ENCODE measurements at places on chromosomes 13 and 19. TPM values are rescaled to one million over a fixed set of nuclear protein-coding genes. Genes with fewer than 3 reads are reported as not detected.

- no peak overlapping the region for H3K4me3 ChIP-seq
- DNase-seq: peak; percentile 5
- H3K4me1 ChIP-seq: 0 out of 2 replicates have a peak, but pooled peaks cover 7% of the 10 kb centered on the region
- H3K36me3 ChIP-seq: no peaks in the 10 kb centered on the region
- H3K27me3 ChIP-seq: no peaks in the 10 kb centered on the region
These were observed 530.0 kb downstream of the RFC3 start for GRCh38 chr13:34347784-34348573.

DNA sequence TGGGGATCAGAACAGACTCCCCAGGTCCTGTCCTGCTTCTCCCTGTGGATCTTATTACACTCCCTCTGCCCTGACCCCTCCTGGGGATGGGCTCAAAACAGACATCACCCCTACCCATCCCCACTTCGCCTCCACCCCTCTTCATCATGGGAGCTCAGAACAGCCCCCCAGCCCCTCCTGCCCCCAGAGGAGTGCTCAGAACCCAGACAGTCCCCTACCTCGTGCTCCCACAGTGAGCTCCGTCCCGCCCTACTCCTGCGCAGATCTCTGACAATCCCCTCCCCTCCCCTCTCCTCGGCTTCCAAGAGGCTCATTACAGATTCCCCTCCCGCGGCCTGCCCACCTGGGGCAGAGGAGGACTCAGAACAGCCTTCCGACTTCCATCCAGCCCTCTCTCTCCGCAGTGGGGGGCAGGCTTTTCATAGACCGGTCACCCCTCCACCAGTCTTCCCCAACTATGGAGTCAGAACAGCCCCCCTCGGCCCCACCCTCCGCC is 6.1 kb downstream of the NXNL1 start:
- peaks cover 4% of the 10 kb centered on the region for H3K27me3 ChIP-seq
- H3K27ac ChIP-seq: no peak overlapping the region
- DNase-seq: no peak
- H3K4me3 ChIP-seq: no peak overlapping the region
- H3K4me1 ChIP-seq: no peaks in the 10 kb centered on the region

Gene FLT1
- total RNA-seq: 0.02 TPM

DNA sequence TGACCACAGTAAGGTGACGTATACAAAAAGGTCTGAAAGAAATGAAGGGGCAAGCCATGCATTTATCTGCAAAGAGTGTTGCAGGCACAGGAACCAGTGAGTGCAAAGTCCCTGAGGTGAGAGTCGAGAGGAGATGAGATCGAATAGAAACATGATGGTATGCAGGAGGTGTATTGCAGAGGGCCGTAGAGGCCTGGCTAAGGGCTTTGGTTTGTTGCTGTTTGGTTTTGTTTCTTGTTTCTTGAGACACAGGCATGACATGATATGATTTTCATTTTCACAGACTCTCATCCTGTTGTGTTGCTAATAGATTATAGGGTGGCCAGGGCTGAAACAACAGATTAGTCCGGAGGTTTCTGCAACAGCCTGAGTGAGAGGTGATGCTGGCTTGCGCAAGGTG is 80.4 kb downstream of the HSPH1 start:
- H3K4me3 ChIP-seq: no peak overlapping the region
- no peaks in the 10 kb centered on the region for H3K36me3 ChIP-seq

GRCh38 chr19:5651361-5651760 is 28.5 kb downstream of the SAFB start:
- H3K36me3 ChIP-seq: peaks cover 85% of the 10 kb centered on the region
- no peak overlapping the region for H3K4me3 ChIP-seq
- no peak overlapping the region for H3K27ac ChIP-seq
- no peak for DNase-seq

DNA sequence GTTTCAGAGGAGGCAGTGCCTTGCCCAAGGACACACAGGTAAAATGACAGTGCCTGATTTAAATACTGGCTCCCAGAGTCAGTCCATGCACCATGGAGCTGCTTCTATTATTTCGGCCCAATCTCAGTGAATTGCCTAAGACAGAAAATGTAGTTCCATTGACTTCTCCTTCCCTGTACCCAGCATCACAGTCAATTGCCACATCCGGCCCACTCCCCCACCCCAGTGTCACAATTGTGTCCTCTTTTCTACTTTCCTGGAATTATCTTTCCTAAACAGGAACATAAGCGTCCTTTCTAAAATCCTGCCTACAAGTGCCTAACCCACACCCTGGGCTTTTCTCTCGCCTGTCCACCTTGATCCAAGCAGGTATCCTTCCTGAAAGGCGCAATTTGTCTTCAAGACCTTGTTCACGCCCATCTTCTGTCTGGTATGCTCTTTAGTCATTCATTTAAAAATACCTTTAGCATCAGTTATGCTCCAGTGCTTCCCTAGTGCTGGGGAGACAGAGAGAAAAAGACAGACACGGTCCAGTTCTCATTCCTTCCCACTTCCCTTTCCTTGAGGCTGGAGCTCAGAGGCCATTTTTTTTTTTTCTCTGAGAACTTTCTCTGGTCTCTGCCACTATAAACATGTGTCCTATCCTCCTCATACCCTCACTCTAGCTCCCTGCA is 411.4 kb downstream of the LIG4 start:
- no peak overlapping the region for H3K27ac ChIP-seq
- H3K4me3 ChIP-seq: no peak overlapping the region
- no peak for DNase-seq
- H3K27me3 ChIP-seq: no peaks in the 10 kb centered on the region

Gene SHANK1
- not detected for total RNA-seq

- peaks cover 2% of the 10 kb centered on the region for H3K36me3 ChIP-seq
- no peak overlapping the region for H3K4me3 ChIP-seq
- no peaks in the 10 kb centered on the region for H3K4me1 ChIP-seq
- DNase-seq: no peak
- no peak overlapping the region for H3K27ac ChIP-seq
These were observed 24.1 kb downstream of the MEGF8 start for GRCh38 chr19:42349378-42350107.

DNA sequence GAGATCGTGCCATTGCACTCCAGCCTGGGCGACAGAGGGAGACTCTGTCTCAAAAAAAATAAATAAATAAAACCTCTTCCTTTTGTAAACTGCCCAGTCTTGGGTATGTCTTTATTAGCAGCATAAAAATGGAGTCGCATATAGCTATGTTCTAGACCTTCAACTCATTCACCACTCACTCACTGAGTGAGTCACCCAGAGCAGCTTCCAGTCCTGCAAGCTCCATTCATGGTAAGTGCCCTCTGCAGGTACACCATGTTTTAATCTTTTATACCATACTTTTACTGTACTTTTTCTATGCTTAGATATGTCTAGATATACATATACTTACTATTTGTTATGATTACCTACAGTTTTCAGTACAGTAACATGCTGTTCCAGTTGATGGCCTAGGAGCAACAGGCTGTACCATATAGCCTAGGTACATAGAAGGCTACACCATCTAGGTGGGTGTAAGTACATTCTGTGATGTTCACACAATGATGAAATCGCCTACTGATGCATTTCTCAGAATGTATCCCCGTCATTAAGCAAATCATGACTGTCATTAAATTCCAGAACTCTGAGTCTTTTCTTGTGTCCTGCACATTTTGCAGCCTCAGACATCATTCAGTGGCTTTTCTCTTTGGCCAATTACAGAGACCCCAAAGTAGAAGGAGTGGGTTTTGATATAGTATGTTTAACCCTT is 13.7 kb upstream of the FARP1 start:
- no peaks in the 10 kb centered on the region for H3K36me3 ChIP-seq
- H3K27ac ChIP-seq: no peak overlapping the region
- H3K4me1 ChIP-seq: peaks cover 15% of the 10 kb centered on the region
- no peak overlapping the region for H3K4me3 ChIP-seq
- no peak for DNase-seq
- peaks cover 10% of the 10 kb centered on the region for H3K27me3 ChIP-seq

GRCh38 chr13:38147050-38147449 is 202.6 kb upstream of the UFM1 start:
- H3K27me3 ChIP-seq: no peaks in the 10 kb centered on the region
- H3K4me1 ChIP-seq: no peaks in the 10 kb centered on the region
- H3K4me3 ChIP-seq: no peak overlapping the region
- H3K36me3 ChIP-seq: no peaks in the 10 kb centered on the region
- DNase-seq: no peak
- H3K27ac ChIP-seq: no peak overlapping the region

GRCh38 chr13:97266772-97267417 is 44.8 kb downstream of the MBNL2 start:
- no peak overlapping the region for H3K27ac ChIP-seq
- H3K4me3 ChIP-seq: no peak overlapping the region
- H3K36me3 ChIP-seq: peaks cover 7% of the 10 kb centered on the region

- no peak overlapping the region for H3K27ac ChIP-seq
- H3K4me3 ChIP-seq: no peak overlapping the region
These were observed 201.0 kb upstream of the RXFP2 start for GRCh38 chr13:31538067-31539042.

DNA sequence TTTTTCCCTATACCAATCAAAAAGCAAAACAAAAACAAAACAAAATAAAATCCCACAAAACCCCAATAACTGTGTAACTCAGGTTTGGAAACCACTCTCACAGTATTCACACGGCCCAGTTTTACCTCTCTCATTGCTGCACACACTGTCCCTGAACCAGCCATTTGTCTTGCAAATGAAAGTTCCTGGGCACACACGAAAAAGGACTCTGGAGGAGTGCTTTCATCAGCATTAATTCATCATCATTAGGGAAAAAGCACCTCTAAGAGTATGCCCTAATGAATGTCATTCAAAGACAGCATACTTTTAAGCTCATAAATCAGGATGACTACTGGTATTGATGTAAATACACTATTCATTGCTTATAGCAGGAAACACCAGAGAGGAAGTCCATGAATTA is 306.3 kb downstream of the DNAJC15 start:
- DNase-seq: no peak
- H3K36me3 ChIP-seq: no peaks in the 10 kb centered on the region

Gene ZNF260
- 19.9 TPM for total RNA-seq

DNA sequence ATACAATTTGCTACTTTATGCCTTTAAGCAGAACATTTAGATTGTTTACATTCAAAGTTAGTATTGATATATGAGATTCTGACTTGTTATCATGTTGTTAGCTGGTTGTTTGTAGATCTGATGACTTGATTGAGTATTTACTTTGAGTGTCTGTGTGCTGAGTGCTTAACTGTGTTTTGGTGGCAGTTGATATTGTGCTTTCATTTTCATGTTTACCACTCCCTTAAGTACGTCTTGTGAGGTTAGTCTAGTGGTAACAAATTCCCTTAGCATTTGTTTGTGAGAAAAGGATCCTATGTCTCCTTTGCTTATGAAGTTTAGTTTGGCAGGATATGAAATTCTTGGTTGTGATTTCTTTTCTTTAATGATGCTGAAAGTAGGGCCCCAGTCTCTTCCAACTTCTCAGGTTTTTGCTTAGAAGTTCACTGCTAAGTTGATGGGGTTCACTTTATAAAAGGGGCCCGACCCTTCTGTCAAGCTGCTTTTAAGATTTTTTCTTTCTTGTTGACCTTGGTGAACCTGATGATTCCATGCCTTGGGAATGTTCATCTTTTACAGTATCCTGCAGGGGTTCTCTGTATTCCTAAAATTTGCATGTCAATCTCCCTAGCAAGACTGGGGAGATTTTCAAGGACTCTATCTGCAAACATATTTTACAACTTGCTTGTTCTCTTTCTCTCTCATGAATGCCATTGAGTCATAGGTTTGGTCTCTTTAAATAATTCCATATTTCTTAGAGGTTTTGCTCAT is 1095.4 kb upstream of the PCDH20 start:
- H3K27me3 ChIP-seq: no peaks in the 10 kb centered on the region
- no peak overlapping the region for H3K27ac ChIP-seq
- no peak for DNase-seq
- H3K4me1 ChIP-seq: no peaks in the 10 kb centered on the region
- H3K4me3 ChIP-seq: no peak overlapping the region

Gene DKKL1
- total RNA-seq: not detected

Gene ACER1
- not detected for total RNA-seq

Gene SHD
- total RNA-seq: not detected

GRCh38 chr13:40819797-40820315 is 30.4 kb downstream of the SLC25A15 start:
- no peaks in the 10 kb centered on the region for H3K27me3 ChIP-seq
- H3K27ac ChIP-seq: no peak overlapping the region
- H3K36me3 ChIP-seq: no peaks in the 10 kb centered on the region
- H3K4me1 ChIP-seq: no peaks in the 10 kb centered on the region
- DNase-seq: no peak
- no peak overlapping the region for H3K4me3 ChIP-seq

GRCh38 chr13:26540334-26540733 is 17.1 kb upstream of the WASF3 start:
- no peak overlapping the region for H3K27ac ChIP-seq
- DNase-seq: no peak
- no peak overlapping the region for H3K4me3 ChIP-seq
- H3K27me3 ChIP-seq: no peaks in the 10 kb centered on the region
- H3K4me1 ChIP-seq: peaks cover 24% of the 10 kb centered on the region

DNA sequence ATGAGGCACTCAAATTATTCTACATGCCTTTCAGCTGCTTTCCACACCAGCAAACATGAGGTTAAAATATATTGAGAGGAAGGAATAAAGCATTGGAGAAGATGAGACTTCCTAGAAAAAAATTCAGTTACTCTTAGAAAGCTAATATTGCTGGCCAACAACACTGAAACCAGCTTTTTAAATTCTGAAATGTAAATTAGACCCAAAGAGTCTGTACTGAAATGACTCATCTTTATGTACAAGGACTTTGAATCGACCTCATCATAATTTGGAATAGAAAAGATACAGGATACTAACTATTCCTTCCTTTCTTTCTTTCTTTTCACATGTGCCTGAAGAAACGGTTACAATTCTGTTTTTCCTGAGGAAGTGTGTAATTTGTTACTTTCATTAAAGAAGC is 6.5 kb upstream of the HSPH1 start:
- H3K4me3 ChIP-seq: no peak overlapping the region
- H3K4me1 ChIP-seq: peaks cover 64% of the 10 kb centered on the region
- DNase-seq: no peak
- H3K27ac ChIP-seq: no peak overlapping the region
- no peaks in the 10 kb centered on the region for H3K36me3 ChIP-seq
- no peaks in the 10 kb centered on the region for H3K27me3 ChIP-seq

All from HepG2 (cell line).